Osteocyte (in vitro differentiated cells): ENCODE measurements at places on chromosomes 3 and 15.

GRCh38 chr3:108489776-108490175 is 20.6 kb downstream of the MYH15 start:
- DNase-seq, result no peak

GRCh38 chr15:25849157-25849921 is 13.8 kb downstream of the ATP10A start:
- DNase-seq, result no peak

DNA sequence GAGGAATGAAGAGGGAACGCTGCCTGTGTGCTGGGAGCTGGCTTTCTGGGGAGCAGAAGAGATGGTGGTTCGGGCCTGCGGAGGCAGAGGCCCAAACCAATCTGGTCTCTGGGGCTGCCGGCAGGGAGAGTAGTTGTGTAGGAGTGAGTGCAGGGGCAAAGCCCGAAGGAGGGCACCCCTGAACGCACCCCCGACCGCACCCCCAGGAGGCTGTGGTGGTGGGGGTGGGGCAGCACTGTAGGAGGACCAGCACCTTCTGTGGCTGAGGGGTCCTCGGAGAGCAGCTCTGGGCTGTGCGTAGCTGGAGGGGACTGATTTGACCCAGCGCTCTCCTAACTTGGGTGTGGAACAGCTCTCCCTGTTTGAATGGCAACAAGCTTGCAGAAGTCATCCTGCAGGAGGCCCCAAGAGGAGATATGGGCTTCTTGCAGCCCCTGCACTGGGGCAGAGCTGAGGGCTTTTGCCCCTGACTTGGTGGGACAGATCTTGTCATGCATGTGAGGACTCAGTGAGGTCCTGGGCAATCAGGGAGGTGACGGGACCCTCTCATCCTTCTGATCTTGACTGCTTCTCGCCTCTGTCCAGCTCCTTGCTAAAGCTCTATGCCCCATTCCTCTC is 26.1 kb downstream of the C15orf39 start:
- no peak for DNase-seq

GRCh38 chr3:1195947-1196346 is 103.1 kb downstream of the CNTN6 start:
- DNase-seq, result no peak

DNA sequence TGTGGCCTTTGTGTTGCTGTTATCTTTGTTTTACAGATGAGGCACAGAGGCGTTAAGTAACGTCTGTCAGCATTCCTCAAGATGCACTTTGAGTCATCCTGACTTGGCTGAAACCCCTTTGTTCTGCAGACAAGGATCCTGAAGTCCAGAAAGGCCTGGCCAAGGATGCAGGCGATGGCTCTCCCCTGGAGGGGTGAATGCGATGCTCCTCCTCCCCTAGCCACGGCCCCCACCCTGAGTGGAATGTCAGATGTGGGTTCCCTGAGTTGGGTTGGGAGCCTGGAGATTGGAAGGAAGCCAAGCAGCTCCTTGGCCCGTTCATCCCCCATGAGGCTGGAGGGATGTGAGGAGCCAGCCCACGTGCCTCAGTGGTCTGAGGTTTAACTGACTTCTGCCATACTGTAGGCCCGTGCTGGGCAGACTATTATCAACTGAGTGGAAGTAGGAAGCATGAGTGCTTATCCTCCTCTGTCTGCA is 43.3 kb downstream of the POMGNT2 start:
- DNase-seq, result no peak

DNA sequence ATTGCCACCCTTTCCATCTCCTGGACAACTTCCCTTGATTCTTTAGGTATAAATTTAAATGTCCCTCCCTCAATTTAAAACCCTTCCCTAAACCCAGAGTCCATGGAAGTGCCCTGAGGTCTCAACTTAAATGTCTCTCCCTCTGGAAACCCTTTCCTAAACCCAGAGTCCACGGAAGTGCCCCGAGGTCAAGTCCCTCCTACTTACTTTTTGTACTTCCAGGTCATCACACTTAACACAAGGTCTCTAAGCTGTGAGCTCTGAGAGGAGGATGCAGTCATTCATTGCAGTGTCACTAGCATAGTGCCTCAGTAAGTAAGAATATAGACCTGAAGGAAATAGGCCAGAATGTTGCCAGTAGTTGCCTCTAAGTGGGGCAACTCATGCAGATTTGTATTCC is 78.2 kb upstream of the BNC1 start:
- no peak for DNase-seq
